ENCODE measurements at places on chromosomes 3 and 15.

- DNase-seq = no peak
Observed at GRCh38 chr3:24598695-24599470, 104.2 kb upstream of the THRB start.

- DNase-seq = no peak
Observed at GRCh38 chr3:5423076-5423475, 235.6 kb downstream of the EDEM1 start.

DNA sequence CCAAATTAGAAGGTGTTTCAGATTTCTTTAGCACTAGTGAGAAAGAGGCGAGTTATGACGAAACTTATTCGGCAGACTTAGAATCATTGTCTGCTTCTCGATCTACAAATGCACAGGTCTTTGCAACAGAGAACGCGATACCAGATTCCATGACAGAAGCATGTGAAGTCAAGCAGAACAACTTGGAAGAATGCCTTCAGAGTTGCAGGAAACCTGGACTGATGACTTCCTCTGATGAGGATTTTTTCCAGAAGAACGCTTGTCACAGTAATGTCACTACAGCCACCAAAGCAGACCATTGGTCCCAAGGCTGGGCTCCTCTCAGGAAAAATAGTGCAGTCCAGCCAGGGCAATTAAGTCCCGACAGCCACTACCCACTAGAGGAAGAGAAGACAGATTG lies 50.6 kb downstream of the CDAN1 start:
- DNase-seq = no peak

- DNase-seq = peak; percentile 35
Observed at GRCh38 chr3:58051196-58051595, 43.0 kb downstream of the FLNB start.

GRCh38 chr3:186570941-186571643 lies 572 bp downstream of the DNAJB11 start:
- DNase-seq = peak; percentile 26

DNA sequence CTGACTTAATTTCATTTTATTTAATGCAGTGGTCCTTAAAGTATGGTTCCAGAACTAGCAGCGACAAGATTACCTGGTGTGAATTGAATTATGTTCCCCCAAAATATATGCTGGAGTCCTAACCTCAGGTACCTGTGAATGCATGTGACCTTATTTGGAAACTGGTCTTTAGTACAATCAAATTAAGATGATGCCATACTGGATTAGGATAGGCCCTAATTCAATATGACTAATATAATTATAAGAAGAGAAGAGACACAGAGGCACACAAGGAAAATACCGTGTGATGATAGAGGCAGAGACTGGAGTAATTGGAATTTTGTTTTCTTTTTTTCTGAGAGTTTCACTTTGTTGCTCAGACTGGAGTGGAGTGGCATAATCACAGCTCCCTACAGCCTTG lies 12.6 kb upstream of the SPATA16 start:
- DNase-seq = no peak

DNA sequence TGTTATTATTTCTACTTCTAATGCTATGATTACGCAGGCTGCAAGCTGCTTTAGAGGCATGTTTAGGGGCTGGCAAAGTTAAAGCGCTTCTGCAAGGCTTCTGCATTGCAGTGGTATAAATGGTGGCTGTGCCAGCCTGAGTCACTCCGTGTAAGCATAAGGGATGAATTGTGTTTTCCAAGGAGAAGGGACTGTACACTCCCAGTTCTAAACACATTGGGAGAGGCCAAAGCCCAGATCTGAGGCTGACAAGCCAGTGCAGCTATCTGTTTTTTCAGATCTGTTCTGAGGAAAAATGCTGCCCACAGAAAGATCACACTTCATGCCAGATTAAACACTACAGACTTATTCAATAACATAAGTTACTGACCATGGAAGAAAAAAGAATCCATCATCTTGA lies 83.8 kb downstream of the PRICKLE2 start:
- DNase-seq = no peak
